ENCODE measurements at places on chromosomes 12 and 14. TPM values are rescaled to one million over a fixed set of nuclear protein-coding genes. Genes with fewer than 3 reads are reported as not detected.

RASAL1 gene
- 0.45 TPM for total RNA-seq

RNASE7 gene
- not detected for total RNA-seq

NEMP1 gene
- total RNA-seq, result 17.1 TPM

MFAP5 gene
- 0.14 TPM for total RNA-seq

ANO4 gene
- not detected for total RNA-seq

SYT10 gene
- not detected for total RNA-seq

NDUFB1 gene
- total RNA-seq, result 325 TPM

OTOGL gene
- total RNA-seq, result not detected

CLEC2B gene
- total RNA-seq, result 1.8 TPM

CPNE6 gene
- total RNA-seq, result not detected

CCDC197 gene
- not detected for total RNA-seq

KLHL33 gene
- 0.02 TPM for total RNA-seq

TPI1 gene
- 1,617 TPM for total RNA-seq

MYF6 gene
- total RNA-seq, result not detected

KRT2 gene
- total RNA-seq, result not detected

PFDN5 gene
- 506 TPM for total RNA-seq

STYK1 gene
- 0.28 TPM for total RNA-seq

TAS2R43 gene
- total RNA-seq, result not detected

CLEC1B gene
- not detected for total RNA-seq

FAM181A gene
- total RNA-seq, result not detected

ANG gene
- 10.6 TPM for total RNA-seq

SERPINA9 gene
- total RNA-seq, result not detected

FBXL14 gene
- 10.4 TPM for total RNA-seq

SMARCC2 gene
- 39.3 TPM for total RNA-seq

MTA1 gene
- total RNA-seq, result 85.8 TPM

HOXC11 gene
- 0.54 TPM for total RNA-seq

RNF212B gene
- not detected for total RNA-seq

IFNG-AS1 gene
- total RNA-seq, result not detected

GUCY2C gene
- total RNA-seq, result not detected

CCDC184 gene
- total RNA-seq, result 3.1 TPM

RHOJ gene
- not detected for total RNA-seq

IRAK4 gene
- total RNA-seq, result 3.9 TPM

AQP6 gene
- not detected for total RNA-seq

ACSM4 gene
- total RNA-seq, result not detected

HRK gene
- 0.76 TPM for total RNA-seq

IFI27 gene
- 1.5 TPM for total RNA-seq
